ENCODE measurements at places on chromosomes 4 and X.

DNA sequence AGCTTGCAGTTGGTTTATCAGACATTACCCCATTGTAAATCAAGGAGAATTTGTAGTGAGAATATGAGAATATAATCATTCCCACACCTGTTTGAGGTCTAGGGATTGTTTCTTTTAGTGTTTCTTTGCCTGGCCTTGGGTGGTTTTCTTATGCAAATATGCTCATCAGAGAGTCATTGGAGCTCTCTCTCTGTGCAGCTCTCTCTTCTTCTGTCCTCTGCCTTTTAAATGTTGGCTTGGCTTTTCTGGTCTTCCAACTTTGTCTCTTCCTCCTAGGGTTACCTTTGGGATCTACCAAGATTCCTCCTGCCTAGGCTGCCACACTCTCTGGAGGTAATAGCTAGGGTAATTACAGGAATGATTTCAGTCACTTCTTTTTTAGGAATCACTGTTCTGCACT lies 102.3 kb upstream of the ARSJ start:
- DNase-seq, result no peak

DNA sequence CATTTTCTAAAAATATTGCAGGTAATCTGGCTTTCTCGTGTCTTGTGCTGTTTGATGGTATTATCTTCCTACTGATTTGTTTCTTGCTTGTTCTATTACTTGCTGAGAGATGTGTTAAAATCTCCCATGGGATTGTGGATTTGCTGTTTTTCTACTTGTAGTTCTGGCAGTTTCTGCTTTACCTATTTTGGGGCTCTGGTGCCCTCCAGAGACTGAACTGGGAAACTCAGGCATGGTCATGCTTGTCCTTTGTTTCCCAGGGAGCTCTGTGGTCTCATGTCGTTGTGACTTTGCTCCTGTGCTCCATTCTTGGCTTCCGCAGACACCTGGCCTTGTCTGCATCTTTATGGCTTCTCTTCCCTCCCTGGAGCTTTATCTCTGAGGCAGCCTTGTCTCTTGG lies 39.5 kb downstream of the NSD2 start:
- peak; percentile 79 for DNase-seq

GRCh38 chr4:88177983-88178625 lies 19.7 kb upstream of the ABCG2 start:
- DNase-seq, result peak; percentile 97

DNA sequence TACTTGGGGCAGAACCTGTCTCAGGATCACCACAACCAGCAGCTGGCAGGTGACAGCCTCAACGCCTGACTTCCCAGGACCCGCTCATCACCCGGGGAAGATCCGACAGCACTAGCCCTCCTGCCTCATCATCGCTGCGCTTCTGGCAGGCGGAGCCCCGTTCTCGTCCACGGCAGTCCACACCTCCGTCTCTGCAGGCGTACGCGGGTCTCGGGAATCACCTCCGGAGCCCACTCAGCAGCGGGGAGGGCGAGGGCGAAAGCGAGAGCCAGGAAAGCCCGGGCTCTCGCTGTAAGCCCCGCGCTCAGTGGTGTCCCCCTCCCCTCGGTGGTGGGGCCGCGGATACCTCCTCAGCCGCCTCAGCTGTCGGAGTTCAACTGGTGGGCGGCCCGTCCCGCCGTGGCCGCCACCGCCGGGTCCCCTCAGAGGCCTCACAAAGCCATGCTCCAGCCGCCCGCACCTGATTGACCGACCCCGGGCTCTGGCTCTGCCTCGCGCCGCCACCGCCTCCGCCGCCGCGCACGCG lies 518 bp upstream of the CNKSR2 start:
- DNase-seq, result peak; percentile 51

- DNase-seq, result no peak
Measured at GRCh38 chr4:76784237-76784636, 113.7 kb downstream of the SOWAHB start.

GRCh38 chr4:113591982-113592381 lies 169.6 kb downstream of the CAMK2D start:
- no peak for DNase-seq

Data from islet precursor cell (in vitro differentiated cells).